Activated CD8-positive, alpha-beta T cell treated with anti-CD3 and anti-CD28 coated beads, Interleukin-2, amount 10 ng/mL, durations not matched to agents 7 days and 5 days (primary cell): ENCODE measurements at places on chromosomes 13 and 19.

- DNase-seq: no peak
Measured at GRCh38 chr19:2970201-2970835, 7.0 kb upstream of the TLE6 start.

GRCh38 chr19:32091241-32091640 lies 254.2 kb upstream of the ZNF507 start:
- no peak for DNase-seq

DNA sequence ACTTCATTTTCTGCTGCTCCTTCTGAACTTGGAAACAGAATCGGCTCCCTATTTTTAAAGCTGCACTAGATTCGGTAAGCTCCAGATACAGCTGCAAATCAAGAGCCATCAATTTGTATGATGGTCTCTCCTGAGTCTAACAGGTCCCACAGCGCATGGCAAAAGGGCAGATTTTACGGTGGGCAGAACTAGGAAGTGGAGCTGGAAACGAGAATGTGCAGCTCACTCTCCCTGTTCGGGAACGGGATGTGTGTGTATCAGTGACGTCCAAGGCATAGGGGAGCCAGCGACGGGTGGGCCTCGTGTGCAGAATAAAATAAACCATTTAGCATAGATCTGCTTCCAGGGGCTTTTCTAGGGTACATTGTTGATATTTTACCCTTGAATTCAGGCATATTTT lies 74.2 kb downstream of the COL4A1 start:
- no peak for DNase-seq

DNA sequence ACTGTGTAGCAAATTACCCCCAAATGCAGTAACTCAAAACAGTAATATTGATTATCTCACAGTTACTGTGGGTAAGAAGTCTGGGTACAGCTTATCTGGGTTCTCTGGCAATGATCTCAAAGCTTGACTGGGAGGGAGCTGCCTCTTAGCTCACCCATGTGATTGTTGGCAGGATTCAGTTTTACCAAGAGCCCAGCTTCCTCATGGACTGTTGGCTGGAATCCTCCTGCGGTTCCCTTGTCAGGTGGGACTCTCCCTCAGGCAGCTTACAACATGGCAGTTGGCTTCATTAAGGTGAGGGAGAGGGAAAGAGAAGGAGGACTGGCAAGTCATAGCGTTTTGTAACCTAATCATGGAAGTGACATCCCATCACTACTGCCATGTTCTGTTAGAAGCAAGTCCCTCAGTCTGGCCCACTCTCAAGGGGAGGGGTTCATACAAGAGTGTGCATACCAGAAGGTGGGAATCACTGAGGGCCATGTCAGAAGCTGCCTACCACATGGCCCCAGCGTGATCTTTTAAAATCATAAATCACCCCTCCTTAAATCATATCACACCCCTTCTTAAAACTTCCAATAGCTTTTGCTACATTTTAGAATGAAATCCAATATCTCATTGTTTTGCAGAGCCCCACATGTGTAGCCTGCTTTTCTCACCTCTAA lies 108.1 kb downstream of the OLFM4 start:
- DNase-seq: no peak

DNA sequence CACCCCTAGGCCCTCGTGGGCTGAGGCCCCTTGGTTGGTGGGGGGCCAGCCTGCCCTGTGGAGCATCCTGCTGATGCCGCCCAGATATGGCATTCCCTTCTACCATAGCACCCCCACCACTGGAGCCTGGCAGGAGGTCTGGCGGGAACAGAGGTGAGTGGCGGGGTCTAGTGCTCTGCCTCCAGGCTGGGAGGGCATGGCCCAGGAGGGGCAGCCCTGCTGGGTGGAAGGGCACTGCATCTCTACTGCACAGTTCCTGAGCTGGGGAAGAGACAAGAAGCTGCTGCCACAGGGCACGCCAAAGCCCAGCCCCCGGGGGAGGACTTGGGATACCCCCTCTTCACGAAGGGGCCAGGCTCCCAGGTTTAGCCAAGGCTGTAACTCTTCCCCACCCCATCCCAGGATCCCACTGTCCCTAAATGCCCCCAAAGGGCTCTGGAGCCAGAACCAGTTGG lies 2.4 kb upstream of the KMT2B start:
- DNase-seq: peak; percentile 30

DNA sequence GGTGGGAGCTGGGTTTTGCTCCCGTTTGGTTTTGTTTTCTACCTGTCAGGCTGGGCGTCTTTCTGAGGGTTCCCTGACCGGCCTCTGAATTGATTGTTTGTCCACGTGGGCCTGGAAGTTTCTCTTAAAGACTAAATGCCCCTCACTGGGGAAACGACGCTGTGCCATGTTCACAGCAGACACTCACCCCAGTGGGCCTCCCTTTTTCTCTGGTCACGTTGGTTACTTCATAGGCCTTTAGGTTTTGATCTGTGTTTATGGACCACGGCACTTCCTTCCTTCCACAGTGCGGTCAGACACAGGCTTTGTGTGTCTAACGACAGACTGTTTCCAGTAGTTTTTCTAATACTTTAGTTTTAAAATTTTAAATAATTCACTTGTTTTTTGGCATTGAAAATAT lies 20.1 kb upstream of the NDUFS7 start:
- peak; percentile 72 for DNase-seq

GRCh38 chr13:81194362-81194761 lies 853.4 kb upstream of the SPRY2 start:
- DNase-seq: no peak

DNA sequence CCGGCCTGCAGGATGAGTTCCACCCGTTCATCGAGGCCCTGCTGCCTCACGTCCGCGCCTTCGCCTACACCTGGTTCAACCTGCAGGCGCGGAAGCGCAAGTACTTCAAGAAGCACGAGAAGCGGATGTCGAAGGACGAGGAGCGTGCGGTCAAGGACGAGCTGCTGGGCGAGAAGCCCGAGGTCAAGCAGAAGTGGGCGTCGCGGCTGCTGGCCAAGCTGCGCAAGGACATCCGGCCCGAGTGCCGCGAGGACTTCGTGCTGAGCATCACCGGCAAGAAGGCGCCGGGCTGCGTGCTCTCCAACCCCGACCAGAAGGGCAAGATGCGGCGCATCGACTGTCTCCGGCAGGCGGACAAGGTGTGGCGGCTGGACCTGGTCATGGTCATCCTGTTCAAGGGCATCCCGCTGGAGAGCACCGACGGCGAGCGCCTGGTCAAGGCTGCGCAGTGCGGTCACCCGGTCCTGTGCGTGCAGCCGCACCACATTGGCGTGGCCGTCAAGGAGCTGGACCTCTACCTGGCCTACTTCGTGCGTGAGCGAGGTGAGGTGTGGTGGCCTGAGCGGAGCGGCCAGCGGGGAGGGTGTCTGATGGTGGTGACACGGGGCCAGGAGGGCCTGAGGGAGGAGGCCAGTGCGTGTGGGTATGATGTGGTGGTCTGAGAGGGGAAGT lies 15.5 kb downstream of the NFIC start:
- DNase-seq: no peak

- DNase-seq: no peak
Measured at GRCh38 chr13:29931696-29932095, 81.3 kb upstream of the UBL3 start.

DNA sequence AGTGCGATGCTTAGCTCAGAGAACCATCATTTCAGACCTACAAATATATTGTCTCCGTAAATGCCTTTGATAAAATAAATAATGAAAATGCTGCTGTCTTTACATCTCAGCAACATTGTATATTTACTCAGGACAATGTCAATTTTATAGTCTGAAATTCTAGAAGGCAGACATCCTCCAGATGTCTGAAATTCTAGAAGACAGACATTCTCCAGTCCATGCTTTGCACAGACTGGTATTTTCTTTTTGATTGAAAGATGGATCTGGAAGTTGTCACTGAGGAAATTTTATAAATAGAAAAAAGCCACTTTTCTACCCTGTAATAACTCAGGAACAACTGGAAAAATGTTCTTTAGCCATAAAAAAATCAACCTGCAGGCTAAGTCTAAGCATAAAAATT lies 2293.3 kb downstream of the PCDH9 start:
- no peak for DNase-seq

DNA sequence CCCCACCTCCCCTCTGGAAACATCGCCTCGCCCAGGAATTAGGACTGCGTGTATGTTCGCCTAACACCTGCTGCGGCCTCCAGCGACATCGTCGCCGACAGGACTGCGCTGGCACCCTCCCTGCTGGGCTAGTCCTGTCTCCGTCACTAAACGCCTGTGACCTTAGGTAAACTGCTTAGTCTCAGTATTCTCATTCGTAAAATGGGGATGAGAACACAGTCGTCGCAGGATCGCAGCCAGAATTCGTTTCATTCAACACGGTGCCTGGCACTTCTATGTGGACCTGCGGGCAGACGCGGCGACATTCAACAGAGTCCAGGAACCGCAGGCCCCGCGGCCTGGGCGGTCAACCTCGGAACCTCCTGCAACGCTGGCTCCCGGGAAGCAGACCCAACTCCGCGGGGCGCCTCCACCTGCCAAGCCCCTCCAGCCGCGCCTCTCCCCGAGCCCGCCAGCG lies 485 bp downstream of the CRYL1 start:
- peak; percentile 39 for DNase-seq

GRCh38 chr19:16089010-16089846 lies 12.9 kb downstream of the TPM4 start:
- no peak for DNase-seq

DNA sequence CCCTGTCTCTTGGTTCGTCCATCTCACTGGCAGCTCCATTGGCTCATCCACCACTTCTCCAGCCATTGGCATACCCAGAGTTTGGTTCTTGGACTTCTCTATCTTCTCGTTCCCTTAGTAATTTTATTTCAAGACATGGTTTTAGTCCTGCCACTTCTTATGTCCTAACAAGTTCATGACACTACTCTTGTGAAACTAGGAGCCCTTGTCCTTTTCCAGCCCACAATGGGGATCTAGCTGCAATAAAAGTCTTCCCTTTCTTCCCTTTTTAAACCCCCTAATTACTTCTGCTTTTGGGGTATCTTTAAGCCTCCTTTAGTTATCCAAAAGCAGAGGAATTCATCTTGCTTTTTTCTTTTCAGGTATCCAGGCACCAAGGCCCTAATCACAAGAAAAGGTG lies 2.9 kb upstream of the RCBTB2 start:
- DNase-seq: no peak

- no peak for DNase-seq
Measured at GRCh38 chr19:28554321-28555091, 658.4 kb downstream of the UQCRFS1 start.

GRCh38 chr13:94558716-94559115 lies 37.2 kb downstream of the TGDS start:
- DNase-seq: peak; percentile 55

GRCh38 chr13:67769987-67770341 lies 539.8 kb upstream of the PCDH9 start:
- DNase-seq: no peak

- no peak for DNase-seq
Measured at GRCh38 chr13:21966014-21966413, 295.1 kb downstream of the FGF9 start.

DNA sequence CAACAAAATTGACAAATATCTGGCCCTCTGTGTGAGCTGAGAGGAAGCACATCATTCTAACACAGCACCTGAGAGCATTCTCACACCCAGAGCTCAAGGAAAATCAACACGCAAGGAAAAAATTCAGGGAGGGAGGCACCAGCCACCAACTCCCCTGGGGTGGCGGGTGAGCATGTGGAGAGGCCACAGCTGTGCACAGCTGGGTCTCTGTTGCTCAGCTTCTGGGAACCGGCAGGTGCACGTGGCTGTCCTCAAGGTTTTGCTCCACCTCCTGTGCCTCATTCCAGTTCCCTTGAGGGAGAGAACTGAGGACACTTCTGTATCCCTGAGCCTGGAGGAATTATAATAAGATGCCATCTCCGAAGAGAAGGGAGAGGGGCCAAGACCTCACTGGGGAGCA lies 134.0 kb downstream of the USP12 start:
- DNase-seq: no peak

- no peak for DNase-seq
Measured at GRCh38 chr19:40578442-40578908, 1.8 kb downstream of the SHKBP1 start.

DNA sequence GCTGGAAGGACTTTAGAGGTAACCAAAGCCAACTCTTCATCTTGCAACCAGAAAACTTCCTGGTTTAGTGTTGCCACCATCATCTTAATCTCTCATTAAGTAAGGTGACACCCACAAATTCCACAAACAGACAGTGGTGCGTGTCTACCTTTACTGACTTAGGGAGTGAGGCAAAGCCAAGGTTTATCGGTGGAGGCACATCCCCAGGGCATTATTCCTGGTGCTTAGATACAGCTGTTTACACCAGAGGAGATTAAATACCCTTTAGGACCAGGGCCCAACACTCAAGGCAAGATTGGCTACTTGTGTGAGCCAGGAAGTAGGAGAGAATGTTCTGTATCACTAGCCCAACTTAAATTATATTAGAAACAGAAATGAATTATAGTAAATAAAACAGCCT lies 9.5 kb downstream of the STOML3 start:
- no peak for DNase-seq

DNA sequence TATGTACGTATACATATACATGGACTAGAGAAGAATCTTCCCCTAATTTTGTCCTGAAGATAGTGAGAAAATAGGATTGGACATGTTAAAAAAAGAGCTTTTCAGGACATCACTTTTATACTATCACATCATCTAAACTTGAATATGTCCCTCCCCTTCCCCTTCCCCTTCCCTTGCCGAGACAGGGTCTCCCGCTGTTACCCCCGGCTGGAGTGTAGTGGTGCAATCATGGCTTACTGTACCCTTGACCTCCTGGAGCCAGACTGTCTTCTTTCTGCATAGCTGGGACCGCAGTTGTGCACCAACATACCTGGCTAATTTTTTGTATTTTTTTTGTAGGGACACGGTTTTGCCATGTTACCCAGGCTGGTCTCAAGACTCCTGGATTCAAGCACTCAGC lies 6.6 kb downstream of the HNRNPM start:
- no peak for DNase-seq

- DNase-seq: no peak
Measured at GRCh38 chr13:48110132-48110868, 15.4 kb upstream of the MED4 start.
